Esophagus squamous epithelium (tissue), 5 donors: ENCODE measurements at places on chromosomes 13 and 19. TPM values are rescaled to one million over a fixed set of nuclear protein-coding genes. Genes with fewer than 3 reads are reported as not detected.

The ZNF835 gene
- total RNA-seq: 0.18 TPM

The FAM216B gene
- total RNA-seq: not detected

- no peak for DNase-seq
Measured at GRCh38 chr13:112756081-112756480, 66.2 kb downstream of the ATP11A start.

GRCh38 chr13:79468819-79469218 lies 12.1 kb upstream of the NDFIP2 start:
- no peak for DNase-seq

The NUFIP1 gene
- 3.4 TPM for total RNA-seq

DNA sequence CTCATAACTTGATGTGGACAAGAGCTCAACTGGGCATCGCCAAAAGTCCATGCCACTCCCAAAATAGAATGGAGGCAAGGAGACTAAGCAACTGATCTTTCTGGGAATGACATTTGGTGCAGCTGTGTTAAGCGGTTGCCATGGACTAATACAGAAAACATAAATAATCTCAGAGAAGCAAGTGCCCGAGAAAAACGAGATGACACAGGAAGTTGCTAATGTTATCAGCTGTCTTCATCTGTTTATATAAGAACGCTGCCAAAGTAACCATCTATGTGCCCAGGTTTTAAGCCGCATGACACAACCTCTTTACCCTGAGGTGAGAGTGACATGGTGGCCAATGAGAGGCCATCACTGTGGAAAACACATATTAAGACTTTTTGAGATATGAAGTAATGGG lies 54.9 kb upstream of the SACS start:
- DNase-seq: no peak

GRCh38 chr19:34096020-34096915 lies 76.0 kb upstream of the LSM14A start:
- DNase-seq: no peak

- no peak for DNase-seq
Measured at GRCh38 chr13:100773923-100774663, 99.5 kb upstream of the TMTC4 start.
